CD4-positive, alpha-beta T cell treated with Interleukin-12 subunit alpha and Interleukin-12 subunit beta, for 1 hour (primary cell): ENCODE measurements at places on chromosomes 1 and 21.

GRCh38 chr1:101044259-101044658 is 18.7 kb upstream of the DPH5 start:
- DNase-seq = no peak

DNA sequence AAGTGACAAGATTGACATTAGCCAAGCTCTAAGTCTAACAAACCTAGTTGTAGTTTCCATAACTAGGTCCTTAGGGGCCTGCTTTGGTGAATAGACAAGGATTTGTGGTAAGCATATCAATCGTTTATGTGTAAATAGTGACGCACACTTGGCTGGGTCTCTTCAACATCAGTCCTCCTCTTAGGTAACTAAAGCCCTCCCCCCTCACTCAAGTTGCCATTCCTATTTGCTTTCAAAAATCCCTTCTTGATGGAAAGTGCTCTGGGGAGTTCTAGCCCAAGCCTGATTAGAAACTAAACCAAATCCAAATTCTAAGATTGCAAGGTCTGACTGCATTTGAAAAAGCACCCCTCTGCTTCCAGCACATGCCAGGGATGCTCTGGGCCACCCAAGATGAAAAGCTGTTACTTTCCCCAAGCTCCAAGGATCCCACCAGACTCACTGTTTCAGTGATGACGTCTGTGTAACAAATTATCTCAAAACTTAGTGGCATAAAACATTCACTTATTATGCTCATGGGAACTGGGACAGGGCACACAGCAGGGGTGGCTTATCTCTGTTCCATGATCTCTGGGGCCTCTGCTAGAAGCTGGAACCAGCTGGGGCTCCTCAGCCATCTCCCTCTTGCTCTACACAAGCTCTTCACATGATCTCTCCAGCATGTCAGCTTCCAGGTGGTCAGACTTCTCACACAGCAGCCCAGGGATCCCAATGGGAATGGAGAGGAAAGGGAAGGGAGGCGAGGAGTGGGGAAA is 74.1 kb downstream of the RRAGC start:
- no peak for DNase-seq

DNA sequence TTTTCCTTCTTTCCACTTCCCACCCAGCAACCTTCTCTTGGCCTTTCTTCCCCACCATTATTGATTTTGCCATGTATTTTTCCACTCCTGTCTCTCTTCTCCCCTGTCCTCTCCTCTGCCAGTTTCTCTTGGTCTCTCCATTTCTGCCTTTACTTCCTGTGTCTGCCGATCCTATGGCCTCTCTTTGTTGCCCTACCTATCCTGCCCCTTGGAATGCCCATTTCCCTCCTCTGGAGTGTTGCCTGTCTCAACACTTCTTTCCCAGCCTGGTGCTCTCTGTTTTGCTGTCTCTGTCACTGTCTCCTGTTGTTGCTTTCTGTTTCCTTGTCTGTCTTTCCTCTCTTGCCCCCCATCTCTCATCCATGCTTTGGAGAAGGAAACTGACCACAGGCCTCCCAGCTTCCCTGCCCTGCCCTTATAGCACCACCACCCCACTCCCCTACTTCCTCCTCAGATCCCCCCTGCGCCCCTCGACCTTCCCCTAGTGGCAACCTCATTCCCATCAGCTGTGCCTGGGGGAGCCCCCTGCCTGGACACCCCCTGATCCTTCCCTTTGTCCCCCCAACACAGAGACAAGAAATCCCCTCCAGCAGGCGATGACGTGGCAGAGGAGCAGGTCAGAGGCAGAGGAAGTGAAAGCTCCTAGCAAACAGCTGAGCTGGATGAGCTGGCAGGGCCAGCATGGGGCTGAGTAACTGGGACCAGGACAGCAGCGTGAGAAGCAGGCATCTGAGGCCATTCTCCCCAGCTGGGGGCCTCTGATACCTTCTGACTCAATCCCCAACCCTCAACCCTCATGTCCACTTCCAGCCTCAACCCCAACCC is 6.6 kb upstream of the ETV3L start:
- peak; percentile 11 for DNase-seq

DNA sequence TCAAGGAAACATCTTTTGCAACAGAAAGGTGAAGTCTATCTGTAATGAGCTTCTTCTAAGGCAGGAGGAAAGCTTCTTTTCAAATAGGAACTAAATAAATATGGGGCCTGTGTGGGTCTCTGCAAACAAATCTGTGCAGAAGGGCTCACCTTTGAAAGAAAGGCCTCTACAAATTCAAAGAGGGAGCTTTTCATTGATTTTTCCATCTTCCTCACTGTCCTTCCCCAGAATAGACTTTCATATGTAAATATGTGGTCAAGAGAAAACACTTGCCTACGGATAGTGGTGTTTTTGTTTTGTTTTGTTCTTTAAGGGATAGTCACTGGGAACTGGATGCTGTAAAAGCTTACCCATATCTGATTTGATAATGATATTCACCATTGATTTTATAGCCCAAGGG is 223.4 kb downstream of the DSCAM start:
- DNase-seq = no peak

GRCh38 chr1:99662539-99663080 is 16.7 kb downstream of the PALMD start:
- no peak for DNase-seq

DNA sequence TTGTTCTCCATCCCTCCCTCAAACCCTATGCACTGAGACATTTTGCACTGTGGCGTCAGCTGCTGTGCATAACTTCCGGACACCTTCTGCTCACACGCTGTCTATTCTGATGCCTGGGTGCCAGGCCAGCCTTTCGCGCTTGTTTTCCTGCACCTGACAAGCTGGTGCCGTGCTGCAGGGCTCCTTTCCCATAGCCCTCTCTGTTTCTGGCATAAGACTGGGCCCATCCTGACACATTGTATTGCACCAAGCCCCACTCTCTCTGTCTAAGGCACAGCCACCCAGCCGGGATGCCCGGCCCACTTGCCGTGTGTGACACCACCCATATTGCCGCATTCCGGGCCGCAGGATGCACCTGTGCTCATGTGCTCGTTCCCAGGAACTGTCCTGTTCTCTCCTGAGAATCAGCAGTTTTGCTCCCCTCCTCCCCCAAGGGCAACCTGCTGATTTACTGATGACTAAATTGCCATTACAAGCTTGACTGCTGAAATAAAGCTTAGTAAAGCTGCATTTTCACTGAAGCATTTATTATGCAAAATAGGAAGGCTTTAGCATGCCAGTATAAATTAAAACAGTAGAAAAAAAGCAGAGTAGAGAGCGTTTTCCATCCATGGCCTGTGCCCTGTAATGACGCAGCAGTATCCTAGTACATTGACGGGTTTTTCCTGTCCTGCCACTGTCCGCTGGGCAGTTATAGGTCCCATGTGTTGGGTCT is 88.0 kb downstream of the CD247 start:
- no peak for DNase-seq

DNA sequence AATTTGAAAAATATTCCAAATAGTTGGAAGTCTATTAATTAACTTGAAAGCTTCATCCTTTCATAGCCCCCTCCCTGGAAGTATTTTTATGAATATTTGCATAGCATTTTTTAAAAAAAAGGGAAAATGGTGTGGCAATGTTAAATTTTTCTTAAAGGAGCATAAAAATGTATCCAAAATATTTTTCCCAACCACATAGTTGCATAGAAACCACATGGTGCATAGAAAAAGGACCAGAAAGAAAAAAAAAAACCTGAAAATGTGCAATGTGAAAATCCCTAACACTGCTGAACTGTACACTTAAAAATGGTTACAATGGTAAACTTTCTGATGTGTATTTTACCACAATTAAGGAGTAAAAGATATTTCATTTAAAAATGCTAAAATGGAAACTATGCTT is 8.0 kb downstream of the C1orf167 start:
- DNase-seq = no peak

DNA sequence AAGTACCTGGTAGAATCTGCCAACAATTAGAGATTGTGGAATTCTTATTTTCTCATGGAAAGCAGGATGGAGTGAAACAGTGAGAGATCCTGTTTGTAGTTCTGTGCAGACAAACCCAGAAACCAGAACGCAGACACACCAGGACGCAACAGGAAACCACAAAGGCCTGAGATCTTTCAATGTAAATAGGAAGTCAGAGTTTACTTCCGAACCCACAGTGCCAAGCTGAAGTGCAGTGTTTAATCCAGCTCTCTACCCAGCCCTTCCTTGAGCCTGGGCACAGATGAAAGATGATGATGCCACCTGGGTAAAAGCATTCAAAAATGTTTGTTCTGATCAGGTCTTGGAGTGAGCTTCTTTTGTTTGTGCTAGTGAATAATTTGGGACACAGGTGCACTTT is 244.2 kb upstream of the HOOK1 start:
- DNase-seq = peak; percentile 46

DNA sequence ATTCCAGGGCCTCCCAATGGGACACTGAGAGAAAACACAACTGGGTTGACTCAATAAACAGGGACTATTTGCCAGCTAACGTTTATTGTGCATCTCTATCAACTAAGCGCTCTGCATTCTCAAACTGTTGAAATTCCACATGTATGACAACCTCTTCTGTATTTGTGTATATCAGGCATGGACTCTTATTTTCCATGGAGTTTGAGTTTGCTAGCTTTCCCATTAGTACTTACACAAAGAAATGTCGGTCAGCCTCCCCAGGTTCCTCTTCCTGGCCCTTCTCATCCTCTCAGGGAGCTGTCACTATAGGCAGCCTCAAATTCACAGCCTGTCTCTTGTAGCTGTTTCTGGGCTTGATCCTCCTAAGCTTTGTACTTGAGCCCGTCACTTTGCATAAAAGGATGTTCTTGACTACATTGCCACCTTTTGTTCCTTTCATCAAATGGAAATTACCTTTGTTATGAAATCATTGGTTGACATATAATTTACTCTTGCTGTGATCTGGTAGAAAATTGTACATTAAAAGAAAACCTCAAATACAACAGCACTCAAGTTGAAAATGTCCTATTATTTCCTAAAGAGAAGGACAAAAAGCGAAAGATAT is 60.0 kb upstream of the NTPCR start:
- no peak for DNase-seq

- DNase-seq = no peak
Measured at GRCh38 chr1:37461698-37462436, 12.5 kb upstream of the ZC3H12A start.

GRCh38 chr1:153741986-153742385 is 14.1 kb downstream of the INTS3 start:
- DNase-seq = no peak
